MV-4-11 (cell line): ENCODE measurements at places on chromosomes 12 and 14.
A peak's percentile ranks its signal among the peaks of the same experiment; 100 is the strongest.

DNA sequence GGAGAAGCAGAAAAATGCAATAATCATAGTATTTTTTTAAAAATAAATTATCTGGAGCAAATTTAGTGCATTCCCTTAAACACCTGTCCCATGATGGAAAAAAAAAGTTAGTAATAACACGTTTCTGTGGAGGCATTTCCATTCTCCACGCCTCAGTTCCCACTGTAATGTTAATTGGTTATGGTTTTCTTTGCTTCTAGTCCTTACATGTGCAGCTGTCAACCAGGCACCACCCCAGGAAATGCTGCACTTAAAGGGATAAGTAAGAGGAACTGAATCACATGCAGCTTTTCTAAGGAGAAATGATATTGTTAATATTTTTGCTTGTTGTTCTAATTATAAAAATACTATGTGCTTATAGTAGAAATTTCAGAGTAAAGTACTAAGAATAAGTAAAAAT lies 240.3 kb downstream of the ZFP36L1 start:
- peak; percentile 70 for DNase-seq

- no peak for DNase-seq
These were observed at the start of gene NOVA1 for GRCh38 chr14:26597589-26598080. NOVA1 (minus strand) TSS chr14:26598033; CDS start chr14:26597436, 597 bp downstream.

DNA sequence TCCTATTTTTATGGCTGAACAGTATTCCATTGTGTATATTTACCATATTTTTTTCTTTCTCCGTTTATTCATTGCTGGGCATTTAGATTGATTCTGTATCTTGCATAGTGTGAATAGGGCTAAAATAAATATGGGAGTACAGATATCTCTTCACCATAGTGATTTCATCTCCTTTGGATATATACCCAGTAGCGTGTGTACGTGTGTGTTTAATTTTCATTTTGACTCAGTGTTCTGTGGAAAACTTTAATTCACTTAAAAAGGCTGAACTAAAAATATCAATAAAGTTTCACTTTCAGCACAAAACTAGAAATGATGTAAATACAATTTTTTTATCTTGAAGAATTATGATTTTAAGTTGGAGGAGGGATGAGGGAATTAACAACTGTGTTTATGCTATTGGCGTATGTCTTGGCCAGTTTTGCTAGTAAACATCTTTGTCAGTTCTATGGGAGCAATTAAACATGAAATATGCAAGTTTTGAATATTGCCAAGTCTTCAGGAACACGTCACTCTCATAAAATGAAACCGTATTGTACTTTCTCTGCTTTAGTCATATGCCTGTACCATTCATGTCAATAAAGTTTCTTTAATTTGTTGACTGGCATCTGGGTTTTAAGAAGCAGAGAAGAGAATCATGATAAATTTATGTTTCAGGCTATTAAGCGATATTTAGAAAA lies 99.8 kb downstream of the PTGER2 start:
- no peak for DNase-seq

- no peak for DNase-seq
These were observed 167.4 kb downstream of the RPS29 start for GRCh38 chr14:49418789-49419188.

GRCh38 chr12:52338241-52338960 lies 17.2 kb upstream of the KRT83 start:
- DNase-seq = no peak

GRCh38 chr12:76075448-76075847 lies 9.0 kb downstream of the NAP1L1 start:
- no peak for DNase-seq

GRCh38 chr12:129631316-129631715 lies 272.5 kb downstream of the TMEM132D start:
- no peak for DNase-seq

- DNase-seq = no peak
These were observed 4.3 kb downstream of the OSBPL8 start for GRCh38 chr12:76555231-76555767.
